Endothelial cell of umbilical vein (primary cell): ENCODE measurements at places on chromosomes 5 and 9.

DNA sequence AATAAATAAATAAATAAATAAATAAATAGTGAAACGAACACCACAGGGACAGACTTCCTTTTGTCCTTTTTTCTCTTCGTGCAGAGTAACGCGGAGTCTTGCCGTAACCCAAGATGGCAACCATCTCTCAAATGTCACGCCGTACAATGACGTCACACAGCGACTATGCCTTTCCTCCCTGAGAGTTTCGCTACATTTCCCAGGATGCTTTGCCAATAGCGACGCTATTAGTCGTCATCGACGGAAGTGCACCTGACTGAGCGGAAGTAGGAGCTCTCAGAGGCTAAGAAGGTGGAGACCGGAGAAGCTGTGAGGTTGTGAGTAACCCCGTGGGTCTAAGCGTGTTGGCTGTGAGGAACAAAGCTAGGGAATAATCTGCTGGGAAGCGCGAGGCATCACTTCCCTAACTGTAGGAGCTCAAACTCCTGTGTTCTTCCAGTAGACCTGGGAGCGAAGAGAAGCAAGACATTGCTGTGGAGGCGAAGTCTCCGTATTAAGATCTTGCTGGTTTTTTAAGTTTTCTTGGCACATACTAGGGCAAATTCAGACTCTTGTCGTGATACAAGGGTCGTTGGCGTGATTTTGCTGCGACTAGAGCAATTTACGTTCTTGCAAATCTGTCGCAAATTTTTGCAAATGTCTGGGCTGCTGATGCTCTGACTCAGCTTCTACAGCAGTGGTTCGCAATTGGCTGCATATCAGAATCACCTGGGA is at the start of gene TTC1:
Gene TTC1 (plus strand): TSS at position 263 of the 714 bp plus-strand sequence. CDS start 1,390 bp downstream, outside the sequence.
- DNase-seq = peak; percentile 98

DNA sequence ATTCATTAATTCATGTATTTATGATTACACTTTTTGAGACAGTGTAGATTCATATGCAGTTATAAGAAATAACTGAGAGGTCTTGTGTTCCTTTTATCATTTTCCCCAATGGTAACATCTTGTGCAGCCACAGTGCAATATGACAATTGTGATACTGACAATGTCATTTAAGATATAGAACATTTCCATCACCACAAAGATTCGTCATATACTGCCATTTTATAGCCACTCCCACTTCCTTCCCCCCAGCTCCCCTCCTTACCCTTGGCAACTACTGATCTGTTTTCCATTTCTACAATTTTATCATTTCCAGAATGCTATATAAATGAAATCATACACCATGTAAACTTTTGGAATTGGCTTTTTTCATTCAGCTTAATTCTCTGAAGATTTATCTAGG is 53.8 kb downstream of the NR2F1 start:
- DNase-seq = no peak

DNA sequence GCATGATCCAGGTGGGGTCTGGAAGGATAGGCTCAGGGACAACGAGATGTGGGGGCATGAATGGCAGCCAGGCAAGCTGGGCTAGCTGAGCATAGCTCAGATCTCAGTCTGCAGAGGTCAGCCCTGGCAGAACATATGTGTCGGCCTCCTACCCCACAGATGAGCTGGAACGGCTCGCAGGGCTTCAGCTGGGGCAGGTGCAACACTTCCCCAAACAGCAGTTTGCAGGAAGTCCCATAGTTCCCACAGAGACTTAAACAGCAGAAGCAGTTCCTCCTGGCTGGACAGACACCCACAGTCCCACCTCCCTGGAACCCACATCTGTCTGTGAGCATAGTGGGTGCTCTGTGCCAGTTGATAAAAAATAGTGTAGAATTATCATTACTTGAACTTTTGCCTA is 404.6 kb downstream of the GADD45G start:
- DNase-seq = no peak

DNA sequence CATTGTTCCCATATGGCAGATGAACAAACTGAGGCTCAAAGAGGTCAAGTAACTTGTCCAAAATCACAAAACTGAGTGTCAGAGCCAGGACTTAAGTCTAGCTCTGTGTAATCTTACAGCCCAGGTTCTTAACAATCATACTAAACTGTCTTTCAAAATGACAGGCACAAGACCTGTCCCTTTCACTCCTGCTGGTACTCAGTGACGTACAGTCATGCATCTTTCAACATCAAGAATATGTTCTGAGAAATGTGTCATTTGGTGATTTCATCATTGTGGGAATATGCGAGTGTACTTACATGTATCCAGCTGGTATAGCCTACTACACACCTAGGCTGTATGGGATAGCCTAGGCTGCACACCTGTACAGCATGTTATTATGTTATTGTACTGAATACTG is 646.8 kb upstream of the WWC1 start:
- no peak for DNase-seq

- no peak for DNase-seq
These were observed 278.9 kb upstream of the CD180 start for GRCh38 chr5:67475489-67475888.

DNA sequence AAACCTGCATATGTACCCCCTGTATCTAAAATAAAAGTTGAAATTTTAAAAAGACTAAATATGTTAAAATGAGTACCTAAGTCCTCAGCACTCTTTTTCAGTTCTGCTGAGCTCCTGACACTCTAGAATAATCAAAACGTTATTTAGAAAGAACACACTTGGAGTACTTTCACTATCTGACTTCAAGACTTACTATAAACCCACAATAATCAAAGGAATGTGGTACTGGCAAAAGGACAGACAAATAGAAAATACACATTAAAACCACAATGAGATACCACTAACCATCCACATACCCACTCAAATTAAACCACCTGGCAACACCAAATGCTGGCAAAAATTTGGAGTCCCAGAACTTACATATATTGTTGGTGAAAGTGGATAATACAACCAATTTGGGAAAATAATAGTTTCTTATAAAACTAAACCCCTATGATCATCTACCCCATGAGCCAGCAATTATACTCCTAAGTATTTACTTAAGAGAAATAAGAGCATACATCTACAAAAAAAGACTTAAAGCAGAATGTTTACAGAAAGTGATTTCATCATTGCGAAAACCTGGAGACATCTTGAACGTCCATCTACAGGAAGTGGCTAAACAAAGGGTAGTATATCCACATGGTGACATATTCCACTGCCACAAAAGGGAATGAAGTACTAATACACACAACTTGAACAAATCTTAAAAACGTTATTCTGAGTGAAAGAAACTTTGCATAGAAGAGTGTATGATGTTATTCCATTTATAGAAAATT is 12.8 kb upstream of the PRSS3 start:
- DNase-seq = peak; percentile 38

DNA sequence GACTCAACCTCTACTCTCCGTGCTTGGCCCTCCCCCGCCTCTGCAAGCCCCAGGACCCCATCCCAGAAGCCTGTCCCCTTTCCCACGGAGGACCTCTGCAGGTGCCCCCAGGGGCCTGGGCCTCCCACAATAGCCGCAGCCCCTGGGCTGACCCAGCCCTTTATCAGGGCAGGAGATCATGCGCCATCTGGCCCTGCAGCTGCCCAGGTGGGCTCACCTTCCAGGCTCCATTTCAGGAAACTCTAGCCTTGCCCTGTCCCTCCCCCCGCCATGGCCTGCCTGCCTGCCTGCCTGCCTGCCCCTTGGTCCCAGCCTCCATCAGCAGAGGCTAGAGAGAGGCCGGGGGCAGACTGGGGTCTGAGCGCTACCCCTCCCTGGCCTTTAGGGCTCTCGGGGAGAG is 48.7 kb downstream of the ASS1 start:
- no peak for DNase-seq

DNA sequence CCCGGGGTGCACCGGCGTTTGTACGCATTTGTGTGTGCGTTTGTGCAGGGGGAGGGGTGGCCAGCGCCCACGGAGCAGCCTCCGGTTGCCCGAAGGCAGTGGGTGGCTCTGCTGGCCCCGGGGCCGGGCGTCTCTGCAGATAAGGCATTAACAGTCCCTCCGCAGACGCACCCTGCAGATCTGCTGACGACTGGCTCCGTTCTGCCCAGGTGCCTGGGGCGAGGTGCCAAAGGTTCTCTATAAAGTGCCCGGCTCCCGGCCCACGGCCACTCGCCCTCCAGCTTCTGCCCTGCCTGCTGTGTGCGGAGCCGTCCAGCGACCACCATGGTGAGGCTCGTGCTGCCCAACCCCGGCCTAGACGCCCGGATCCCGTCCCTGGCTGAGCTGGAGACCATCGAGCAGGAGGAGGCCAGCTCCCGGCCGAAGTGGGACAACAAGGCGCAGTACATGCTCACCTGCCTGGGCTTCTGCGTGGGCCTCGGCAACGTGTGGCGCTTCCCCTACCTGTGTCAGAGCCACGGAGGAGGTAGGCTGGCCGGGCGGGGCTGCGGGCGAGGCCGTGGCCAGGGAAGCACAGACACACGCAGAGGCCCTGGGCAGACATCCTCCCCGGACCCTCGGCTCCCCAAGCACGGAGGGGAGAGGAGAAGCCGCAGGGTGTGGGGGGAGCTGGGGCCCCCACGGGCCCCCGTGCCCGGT is at the start of gene SLC6A19:
Gene SLC6A19 (plus strand): TSS at position 269 of the 699 bp plus-strand sequence. CDS start 56 bp downstream, at position 325.
- no peak for DNase-seq

- DNase-seq = no peak
These were observed 290.7 kb downstream of the NFIB start for GRCh38 chr9:14023285-14023684.

GRCh38 chr5:66426259-66427138 is 169.7 kb upstream of the MAST4 start:
- no peak for DNase-seq

GRCh38 chr5:167049043-167049663 is 1242.3 kb upstream of the WWC1 start:
- DNase-seq = peak; percentile 9

- DNase-seq = no peak
These were observed 41.0 kb downstream of the CCDC192 start for GRCh38 chr5:127744241-127744640.

- DNase-seq = no peak
These were observed 44.7 kb upstream of the MYOT start for GRCh38 chr5:137822984-137823383.

- no peak for DNase-seq
These were observed 197.0 kb downstream of the ADCY2 start for GRCh38 chr5:7592910-7593309.

DNA sequence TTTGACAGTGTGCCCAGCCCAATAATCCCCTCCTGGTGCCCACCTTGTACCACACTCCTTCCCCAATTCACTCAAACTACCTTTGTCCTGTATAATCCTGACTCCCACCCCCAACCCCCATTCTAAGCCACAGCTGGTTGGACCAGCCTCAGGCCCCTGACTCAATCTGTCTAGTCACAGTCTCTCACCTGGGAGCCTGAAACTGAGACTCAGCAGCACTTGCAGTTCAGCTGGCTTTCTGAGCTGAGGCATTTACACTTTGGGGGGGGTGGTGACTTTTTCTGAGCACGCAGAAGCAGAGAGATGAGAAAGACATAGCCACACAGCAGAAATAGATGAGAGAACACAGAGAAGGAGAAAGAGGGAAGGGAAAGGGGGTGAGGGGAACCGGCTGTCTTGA is 247.3 kb downstream of the MAN2A1 start:
- DNase-seq = no peak

DNA sequence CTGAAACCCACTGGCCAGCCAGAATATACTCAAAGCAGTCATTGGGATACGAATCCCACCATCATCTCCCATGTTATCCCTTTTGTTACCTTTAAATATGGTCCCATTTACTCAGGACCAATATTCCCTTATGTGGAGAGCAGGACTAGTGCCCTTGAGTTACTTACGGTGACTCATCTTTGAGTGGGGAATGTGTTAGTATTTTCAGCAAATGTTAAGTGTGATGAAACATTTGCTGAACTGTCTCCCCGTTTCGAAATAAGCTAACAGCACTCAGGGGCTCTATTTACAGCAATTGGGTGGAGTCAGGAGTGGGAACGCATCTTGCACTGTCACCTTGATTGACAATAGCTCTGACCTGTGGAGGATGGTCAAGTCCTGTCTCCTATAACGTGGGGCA is 67.4 kb downstream of the CTSL start:
- no peak for DNase-seq

DNA sequence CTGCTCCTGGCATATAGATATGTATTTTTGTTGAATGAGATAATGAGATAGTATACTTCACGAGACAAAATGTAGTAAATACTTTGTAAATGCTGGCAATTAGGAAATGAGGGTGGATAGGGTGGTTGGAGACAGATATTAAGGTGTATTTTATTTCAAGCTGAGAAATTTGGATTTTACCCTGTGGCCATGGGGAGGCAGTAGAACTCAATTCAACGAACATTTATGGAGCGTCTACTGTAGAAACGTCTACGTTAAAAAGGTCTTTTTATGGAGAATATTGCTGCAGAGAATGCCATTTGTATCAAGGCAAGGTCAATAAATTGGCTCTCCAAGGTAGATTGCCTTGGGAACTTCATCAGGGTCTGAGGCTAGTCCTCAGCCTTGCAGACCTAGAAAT is 21.5 kb upstream of the RALGPS1 start:
- no peak for DNase-seq

GRCh38 chr5:36054647-36055046 is 12.0 kb downstream of the UGT3A2 start:
- DNase-seq = no peak

DNA sequence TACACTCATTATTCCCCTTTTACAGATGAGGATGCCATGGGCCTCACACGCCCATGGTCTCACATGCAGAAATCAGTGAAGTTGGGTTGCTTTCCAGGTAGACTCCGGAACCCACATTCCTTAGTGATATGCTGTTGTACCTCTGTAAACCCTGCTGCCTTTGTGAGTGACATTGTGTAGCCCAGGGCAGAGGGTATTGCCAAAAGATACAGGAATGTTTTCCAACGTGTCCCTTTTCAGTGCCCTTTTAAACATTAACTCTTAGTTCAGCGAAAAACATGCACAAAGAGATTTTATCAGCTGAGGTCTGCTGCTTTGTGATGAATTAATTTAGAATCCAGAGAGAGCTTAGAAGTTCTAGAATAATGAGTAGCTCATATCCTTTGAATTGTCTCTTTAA is 38.3 kb upstream of the TRMT10B start:
- DNase-seq = no peak

GRCh38 chr9:35749515-35750255 is 598 bp downstream of the RGP1 start:
- peak; percentile 60 for DNase-seq

- peak; percentile 8 for DNase-seq
These were observed 566.6 kb upstream of the TUSC1 start for GRCh38 chr9:26244661-26245451.

DNA sequence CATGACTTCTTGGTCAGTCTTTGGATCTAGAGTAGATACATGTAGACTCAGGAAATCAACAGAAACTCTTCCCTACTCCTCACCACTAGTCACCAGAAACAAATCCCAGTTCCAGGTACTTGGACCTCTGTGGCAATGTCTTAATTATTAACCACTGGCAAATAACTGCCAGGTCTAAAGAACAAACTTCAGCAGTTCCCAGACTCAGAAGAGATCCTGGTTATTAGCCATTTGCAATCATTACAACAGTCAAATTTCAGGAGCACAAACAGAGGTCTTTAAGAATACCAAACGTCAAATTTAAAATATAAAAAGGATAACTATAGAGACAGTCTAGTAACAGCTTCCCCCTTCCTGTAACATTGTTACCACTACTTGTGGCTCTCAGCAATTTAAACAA is 10.2 kb downstream of the DIAPH1 start:
- DNase-seq = no peak
